Regular cardiac myocyte (primary cell): ENCODE measurements at places on chromosomes 1 and 21. TPM values are rescaled to one million over a fixed set of nuclear protein-coding genes. Genes with fewer than 3 reads are reported as not detected.

S100A9 gene
- total RNA-seq: not detected in 2 replicates

CENPS gene
- 9.9 and 25.3 TPM in 2 replicates for total RNA-seq

LCK gene
- total RNA-seq: not detected in 2 replicates

ADORA3 gene
- not detected in 2 replicates for total RNA-seq

L1TD1 gene
- total RNA-seq: not detected in 2 replicates

GPR157 gene
- 5.2 and 5.4 TPM in 2 replicates for total RNA-seq

SIM2 gene
- total RNA-seq: 0.19 and 5.4 TPM in 2 replicates

SPRR1A gene
- not detected in 2 replicates for total RNA-seq

ACTL8 gene
- total RNA-seq: 0.19 TPM in 1 of 2 replicates, not detected in the other

OXCT2 gene
- total RNA-seq: 0.96 and 1.7 TPM in 2 replicates

PSRC1 gene
- total RNA-seq: 3.4 and 15.9 TPM in 2 replicates

PGLYRP3 gene
- total RNA-seq: not detected in 2 replicates

HES4 gene
- total RNA-seq: 4.2 and 7.6 TPM in 2 replicates

TMEM200B gene
- 5.2 and 7.6 TPM in 2 replicates for total RNA-seq

FCER1G gene
- total RNA-seq: 0.38 TPM in 1 of 2 replicates, not detected in the other

CFAP45 gene
- 0.28 and 0.96 TPM in 2 replicates for total RNA-seq

AMY1A gene
- not detected in 2 replicates for total RNA-seq

LRRC7 gene
- total RNA-seq: under 0.01 TPM in 2 replicates

TSEN15 gene
- 28.2 and 41.0 TPM in 2 replicates for total RNA-seq

HSF2BP gene
- 0.96 and 2.5 TPM in 2 replicates for total RNA-seq

RIMKLA gene
- total RNA-seq: under 0.01 and 0.28 TPM in 2 replicates

BECN2 gene
- total RNA-seq: not detected in 2 replicates

MPZ gene
- 1.7 and 2.3 TPM in 2 replicates for total RNA-seq

KCND3 gene
- total RNA-seq: under 0.01 and 0.28 TPM in 2 replicates

ALX3 gene
- not detected in 2 replicates for total RNA-seq

TMEM240 gene
- total RNA-seq: 1.5 and 3.7 TPM in 2 replicates

ACOT7 gene
- 14.4 and 47.0 TPM in 2 replicates for total RNA-seq

CA14 gene
- not detected in 2 replicates for total RNA-seq

NUP210L gene
- under 0.01 and 0.28 TPM in 2 replicates for total RNA-seq

MAP3K7CL gene
- total RNA-seq: 41.8 and 65.4 TPM in 2 replicates

IL22RA1 gene
- total RNA-seq: not detected in 2 replicates

MMEL1 gene
- under 0.01 TPM in 1 of 2 replicates, not detected in the other for total RNA-seq

DCST2 gene
- not detected in 2 replicates for total RNA-seq

CFHR4 gene
- not detected in 2 replicates for total RNA-seq

TAS1R3 gene
- under 0.01 TPM in 2 replicates for total RNA-seq

FCRL3 gene
- total RNA-seq: not detected in 2 replicates

OVAAL gene
- total RNA-seq: under 0.01 TPM in 1 of 2 replicates, not detected in the other

SHISAL2A gene
- total RNA-seq: under 0.01 TPM in 1 of 2 replicates, not detected in the other

NES gene
- 49.6 and 145 TPM in 2 replicates for total RNA-seq

FMO2 gene
- 1.3 and 27.9 TPM in 2 replicates for total RNA-seq

PGBD2 gene
- 9.0 and 10.4 TPM in 2 replicates for total RNA-seq

GJB3 gene
- under 0.01 TPM in 2 replicates for total RNA-seq

NECTIN4 gene
- 0.19 and 0.56 TPM in 2 replicates for total RNA-seq

MIS18A gene
- 5.9 and 21.5 TPM in 2 replicates for total RNA-seq

PGD gene
- total RNA-seq: 45.4 and 140 TPM in 2 replicates

NEXN gene
- 11.6 and 12.5 TPM in 2 replicates for total RNA-seq

ACTN2 gene
- 0.56 and 0.77 TPM in 2 replicates for total RNA-seq

BMP8B gene
- not detected in 2 replicates for total RNA-seq

TBX19 gene
- 0.58 and 1.1 TPM in 2 replicates for total RNA-seq

AZIN2 gene
- 2.5 and 13.2 TPM in 2 replicates for total RNA-seq

GFI1 gene
- under 0.01 and 1.2 TPM in 2 replicates for total RNA-seq

EPHA10 gene
- under 0.01 TPM in 1 of 2 replicates, not detected in the other for total RNA-seq

NR1I3 gene
- total RNA-seq: not detected in 2 replicates

TSPAN1 gene
- total RNA-seq: 0.56 and 0.58 TPM in 2 replicates

CRYBG2 gene
- under 0.01 TPM in 1 of 2 replicates, not detected in the other for total RNA-seq

SSBP3 gene
- total RNA-seq: 5.9 and 10.0 TPM in 2 replicates

LRRC8B gene
- total RNA-seq: 2.5 and 3.9 TPM in 2 replicates

CD1E gene
- not detected in 2 replicates for total RNA-seq
